ENCODE measurements at places on chromosomes 3 and 15. TPM values are rescaled to one million over a fixed set of nuclear protein-coding genes. Genes with fewer than 3 reads are reported as not detected.

- no peak for DNase-seq
Measured at GRCh38 chr3:126469479-126469878, 6.2 kb downstream of the ZXDC start.

DNA sequence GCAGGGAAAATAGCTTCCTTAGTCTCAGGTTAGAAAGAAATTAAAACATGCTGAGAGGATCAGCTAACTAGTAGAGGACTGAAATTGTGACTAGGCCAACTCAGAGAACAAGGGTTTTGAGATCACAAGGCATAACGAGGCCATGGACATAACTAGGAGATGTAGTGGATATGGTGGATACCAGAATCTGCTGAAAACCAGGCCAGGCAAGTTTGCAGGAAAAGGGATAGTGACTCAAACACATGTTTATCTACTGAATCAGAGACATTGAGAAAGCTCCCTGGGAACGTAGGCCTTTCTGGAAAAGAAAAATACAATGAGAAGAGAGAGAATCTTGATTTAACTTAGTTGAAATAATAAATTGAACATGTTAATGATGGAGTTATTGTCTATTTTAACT, 326.5 kb upstream of the GBE1 start:
- DNase-seq = no peak

DNA sequence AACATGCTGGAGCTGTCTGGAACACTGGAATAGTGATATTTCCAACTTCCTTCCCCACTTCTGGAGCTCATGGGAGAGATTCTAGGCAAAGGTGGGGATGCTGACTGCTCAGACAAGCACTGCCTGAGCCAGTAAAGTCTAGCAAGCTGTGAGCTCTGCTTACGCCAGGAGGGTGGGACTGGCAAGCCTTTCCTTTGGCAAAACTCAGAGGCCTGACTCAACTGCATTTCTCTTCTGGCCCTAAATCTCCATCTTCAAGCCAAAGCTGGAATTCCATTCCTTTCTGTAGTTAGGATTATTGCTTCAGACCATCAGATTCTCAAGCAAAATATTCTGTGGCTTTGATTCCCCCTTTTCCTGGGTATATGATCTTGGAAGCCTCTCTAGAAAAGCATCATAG, 20.3 kb upstream of the EPB42 start:
- peak; percentile 26 for DNase-seq

DNA sequence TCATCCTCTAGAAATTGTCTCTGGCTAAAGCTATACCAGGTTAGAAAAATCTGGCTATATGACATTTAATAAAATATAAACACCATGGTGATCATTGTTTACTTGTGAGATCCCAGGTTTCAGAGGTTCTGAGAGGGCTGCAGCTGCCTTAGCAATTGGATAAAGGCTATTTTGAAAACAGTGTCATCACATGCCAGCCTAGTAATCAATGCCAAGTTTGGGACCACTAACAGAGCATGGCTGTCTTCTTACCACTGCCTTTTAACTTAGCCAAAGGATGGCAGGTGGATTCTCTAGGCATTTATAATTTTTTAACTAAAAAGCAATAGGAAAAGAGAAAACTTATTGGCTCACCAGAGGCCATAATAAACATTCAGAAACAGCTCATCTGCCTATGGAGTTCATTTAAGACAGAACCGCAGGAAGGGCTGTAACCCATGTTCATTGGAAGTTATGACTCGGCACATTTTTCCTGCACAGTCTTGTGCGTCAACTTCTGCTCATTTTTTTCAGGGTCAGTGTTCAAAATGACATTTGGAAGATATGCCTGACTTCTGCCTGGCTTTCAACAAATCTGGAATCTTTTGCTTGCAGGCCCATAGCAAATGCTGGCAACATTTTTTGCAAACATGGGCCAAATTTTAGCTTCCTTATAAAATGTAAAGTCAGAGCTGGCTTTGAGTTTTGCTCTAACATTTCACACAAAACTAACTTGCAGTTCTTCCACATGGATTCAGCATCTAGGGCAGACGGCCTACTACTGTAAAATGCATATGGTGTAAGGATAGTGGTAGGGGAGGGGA, 476.0 kb upstream of the TBL1XR1 start:
- DNase-seq = no peak

Gene KPNA4
- total RNA-seq = 130 TPM

- no peak for DNase-seq
Measured at GRCh38 chr15:42069496-42070278, 24.7 kb downstream of the PLA2G4D start.

Gene ACTC1
- total RNA-seq = 13,225 TPM

DNA sequence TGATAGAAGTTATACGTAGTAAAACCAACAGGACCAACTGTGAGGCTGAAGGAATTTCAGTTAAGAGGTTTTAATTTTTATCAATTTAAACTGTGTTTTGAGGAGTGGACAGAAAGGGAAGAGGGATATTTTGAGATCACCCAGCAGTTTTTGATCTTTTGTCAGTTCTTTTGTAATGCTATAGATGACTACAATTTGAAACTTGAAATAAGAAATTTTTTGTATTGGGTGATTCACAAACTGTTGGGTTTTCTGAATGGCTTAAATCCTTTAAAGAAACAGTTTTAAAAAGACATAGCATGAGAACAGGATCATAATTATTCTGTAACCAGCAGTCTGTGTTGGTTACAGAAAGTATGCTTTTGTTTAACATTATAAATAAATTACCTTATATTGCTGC, 67.4 kb downstream of the TCF12 start:
- DNase-seq = no peak

Gene CAPN3
- total RNA-seq = 6.0 TPM

- DNase-seq = no peak
Measured at GRCh38 chr3:50602595-50603191, 8.9 kb downstream of the CISH start.

Gene ALDH1A3
- total RNA-seq = 2.9 TPM

DNA sequence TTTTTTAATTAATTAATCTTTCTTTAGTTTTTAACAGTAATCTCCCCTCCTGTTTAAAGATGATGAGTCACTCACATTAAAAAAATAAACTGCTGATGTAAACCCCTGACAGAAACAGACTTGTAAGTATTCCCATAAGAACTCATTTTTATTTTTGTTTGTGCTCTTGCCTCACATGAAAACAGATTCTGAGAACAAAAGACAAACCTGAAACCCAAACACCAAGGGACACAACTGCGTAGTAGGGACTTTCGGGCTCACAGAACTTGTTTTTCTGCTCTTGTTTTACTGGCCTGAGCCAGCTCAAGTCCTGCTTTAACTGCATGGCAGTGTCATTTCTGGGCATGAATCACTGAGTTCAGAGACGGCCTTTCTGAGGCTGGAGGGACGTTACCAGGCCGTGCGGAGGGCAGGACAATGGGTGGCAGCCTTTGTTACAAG, 600.8 kb downstream of the FOXP1 start:
- DNase-seq = no peak

DNA sequence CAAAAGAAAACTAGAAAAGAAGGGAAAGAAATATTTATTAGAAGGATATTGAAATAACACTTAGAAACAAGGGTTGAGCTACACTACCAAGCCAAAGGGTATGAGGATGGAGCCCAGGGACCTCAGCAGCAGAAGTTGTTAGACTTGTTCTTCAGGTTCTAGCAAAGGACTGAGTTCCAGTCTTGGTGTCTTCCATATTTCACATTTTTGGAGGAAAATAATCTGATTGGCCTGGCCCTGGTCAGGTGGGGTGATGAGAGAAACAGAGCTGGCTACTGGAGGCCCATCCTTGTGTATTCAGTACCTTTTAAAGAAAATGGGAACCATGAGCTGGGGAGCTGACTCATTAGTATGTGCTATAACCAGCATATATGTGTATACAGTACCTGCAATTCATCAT, 28.2 kb downstream of the PPP4R2 start:
- DNase-seq = no peak

DNA sequence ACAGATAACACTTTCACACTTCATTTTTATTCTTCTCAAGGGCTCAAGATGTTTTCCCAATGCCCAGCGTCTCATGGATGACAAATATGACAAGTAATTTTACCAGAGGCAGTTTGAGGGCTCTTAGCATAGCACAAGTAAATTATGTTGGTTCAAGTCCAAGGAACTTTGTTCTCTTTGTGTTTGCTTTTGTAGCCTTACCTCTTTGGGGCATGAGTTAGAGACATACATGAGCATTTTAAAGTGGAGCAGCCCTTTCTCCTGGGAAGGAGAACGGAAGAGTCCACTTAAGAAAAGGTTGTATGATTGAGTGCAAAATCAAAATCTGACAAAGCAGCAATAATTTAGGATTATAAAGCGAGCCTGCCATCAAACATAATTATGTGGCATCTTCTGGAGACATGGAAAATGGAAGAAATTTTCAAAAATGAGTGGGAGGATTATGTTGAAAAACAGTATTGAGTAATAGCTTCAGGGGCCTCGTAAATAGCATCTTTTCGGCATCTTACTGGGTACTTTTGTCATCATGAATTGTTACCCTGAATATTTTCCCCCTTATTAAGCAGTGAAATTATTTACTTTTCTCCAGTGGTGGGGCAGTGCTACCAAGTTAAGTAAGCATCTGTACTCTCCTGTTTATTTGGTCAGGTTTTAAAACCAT, 65.9 kb downstream of the PGPEP1L start:
- DNase-seq = no peak

- DNase-seq = no peak
Measured at GRCh38 chr3:119861681-119862080, 79.8 kb downstream of the NR1I2 start.

DNA sequence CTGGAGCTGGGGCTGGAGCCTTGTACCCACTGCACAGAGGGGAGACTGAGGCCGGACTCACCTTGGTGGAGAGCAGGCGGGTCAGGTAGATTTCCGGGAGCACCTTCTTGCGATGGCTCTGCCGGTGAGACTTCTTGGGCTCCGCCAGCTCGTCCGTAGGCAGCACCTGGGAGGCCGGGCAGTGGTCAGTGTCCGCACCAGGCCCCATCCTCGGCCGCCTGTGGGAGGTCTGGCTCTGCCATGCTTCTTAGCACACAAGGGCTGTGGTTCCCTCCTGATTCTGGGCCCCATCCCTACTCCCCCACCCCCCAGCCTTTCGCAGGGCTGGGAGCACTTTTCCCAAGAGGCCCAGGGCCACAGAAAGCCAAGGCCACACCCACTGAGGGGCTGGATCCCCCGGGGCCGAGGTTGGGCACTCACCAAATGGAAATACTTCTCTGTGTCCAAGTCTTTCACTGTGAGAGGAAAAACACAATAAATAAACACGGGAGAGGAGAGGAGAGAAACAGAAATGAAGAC, 17.4 kb downstream of the H1-8 start:
- DNase-seq = peak; percentile 60

DNA sequence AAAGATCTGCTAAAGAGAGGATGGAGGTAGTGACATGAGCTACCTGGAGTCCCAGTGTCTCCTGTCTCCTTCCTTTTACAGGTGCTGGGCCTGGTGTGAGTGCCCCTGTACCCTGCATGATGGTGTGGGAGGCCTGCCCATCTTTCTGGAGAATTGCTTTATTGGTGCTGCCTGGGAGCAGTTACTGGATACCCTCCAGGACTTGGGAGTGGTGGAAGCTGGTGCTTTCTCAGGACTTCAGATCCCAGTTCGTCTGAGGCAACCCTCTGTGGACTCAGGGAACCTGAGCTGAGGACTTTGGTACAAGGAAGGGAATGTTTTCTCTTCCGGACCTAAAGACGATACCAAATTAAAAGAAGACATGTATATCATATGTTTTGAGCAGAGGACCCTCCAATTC, 18.3 kb upstream of the NUDT16 start:
- no peak for DNase-seq

Gene CRABP1
- total RNA-seq = not detected

DNA sequence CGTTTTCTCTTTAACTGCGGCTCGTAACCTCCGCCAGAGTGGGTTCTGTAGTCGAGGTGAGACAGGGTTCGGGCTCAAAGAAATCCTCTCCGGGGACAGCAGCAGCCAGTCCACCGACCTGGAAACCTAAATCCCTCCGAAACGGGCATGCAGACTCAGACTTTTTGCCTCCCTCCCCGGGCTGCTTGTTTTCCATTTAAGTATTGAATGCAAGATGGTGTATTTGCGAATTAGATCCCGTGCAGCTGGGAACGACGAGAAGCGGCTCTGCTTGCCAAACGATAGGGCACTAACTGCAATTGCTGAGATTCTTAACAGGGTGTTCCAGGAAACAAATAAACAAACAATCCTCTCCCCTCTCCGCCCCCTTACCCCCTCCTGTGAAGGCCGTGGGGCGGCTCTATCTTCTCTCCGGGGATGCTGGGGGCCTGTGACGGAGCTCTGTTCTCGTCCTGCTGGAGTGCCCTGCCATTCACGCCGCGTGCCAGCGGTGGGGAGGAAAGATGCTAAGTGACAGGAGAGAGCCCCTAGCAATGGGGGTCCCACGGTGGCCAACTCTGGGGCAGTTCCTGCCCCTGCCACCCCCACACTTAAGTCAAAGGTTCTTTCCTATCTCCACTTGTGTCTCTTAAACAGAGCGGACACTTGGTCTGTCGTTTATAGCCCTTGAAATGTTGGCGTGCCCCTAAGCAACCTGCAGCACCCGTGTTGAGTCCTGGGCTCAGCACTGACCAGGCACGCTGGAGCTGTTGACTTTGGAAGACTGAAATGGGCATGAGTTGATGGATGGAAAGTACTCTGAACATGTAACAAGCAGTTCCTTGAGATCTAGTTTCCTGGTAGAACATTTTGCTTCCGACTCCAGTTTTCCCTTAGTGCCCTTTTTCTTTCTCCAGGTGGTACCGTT, 1.3 kb upstream of the ETV5 start:
- no peak for DNase-seq

Gene DNAH12
- total RNA-seq = 0.16 TPM

DNA sequence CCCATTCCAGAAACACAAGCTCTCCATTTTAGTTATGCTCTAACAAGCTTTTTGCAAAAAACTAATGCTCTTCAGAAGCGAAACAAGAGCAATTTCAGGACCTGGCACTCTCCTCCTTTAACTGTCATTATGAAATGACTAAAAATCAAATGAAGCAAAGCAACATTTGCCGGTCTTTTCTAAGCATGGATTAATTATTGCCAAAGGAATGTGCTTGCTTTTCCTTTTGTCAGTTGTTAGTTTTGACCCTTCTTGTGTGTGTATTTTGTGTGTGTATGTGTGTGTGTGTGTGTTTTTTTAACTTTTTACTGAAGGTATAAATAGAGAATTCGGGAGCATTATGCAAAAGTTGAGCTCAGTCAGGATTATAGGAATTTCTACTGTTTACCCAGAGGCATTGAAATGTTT, 509.1 kb downstream of the TUSC7 start:
- no peak for DNase-seq

- no peak for DNase-seq
Measured at GRCh38 chr3:87120881-87121280, 106.2 kb upstream of the CHMP2B start.

GRCh38 chr15:56783156-56783856, 50.0 kb upstream of the ZNF280D start:
- DNase-seq = no peak

Gene UTS2B
- 0.47 TPM for total RNA-seq

Gene TRPM1
- not detected for total RNA-seq

DNA sequence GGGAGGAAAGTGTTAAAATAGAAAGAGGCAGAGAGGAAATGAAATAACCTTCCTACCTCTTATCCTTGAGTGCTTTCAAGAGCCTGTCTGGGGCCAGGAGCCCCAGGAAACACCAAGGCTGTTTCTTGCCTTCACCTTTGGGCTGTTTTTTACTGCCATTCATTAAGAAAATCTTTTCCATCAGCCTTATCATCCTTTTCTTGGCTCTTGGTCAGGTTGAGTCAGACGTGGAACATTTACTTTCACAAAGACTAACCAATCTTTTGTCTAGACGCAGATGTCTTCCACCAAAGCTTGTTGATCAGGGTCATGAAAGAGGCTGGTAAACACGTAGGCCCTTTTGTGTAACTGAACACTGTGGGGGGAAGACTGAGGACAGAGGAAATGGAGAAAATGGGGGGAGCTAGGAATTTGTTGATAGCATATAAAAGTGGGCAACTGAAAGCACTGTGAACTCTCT, 151.0 kb upstream of the THBS1 start:
- no peak for DNase-seq

- DNase-seq = no peak
Measured at GRCh38 chr3:120742849-120743365, 363 bp downstream of the GTF2E1 start.
